ENCODE measurements at places on chromosomes 12 and 14.

DNA sequence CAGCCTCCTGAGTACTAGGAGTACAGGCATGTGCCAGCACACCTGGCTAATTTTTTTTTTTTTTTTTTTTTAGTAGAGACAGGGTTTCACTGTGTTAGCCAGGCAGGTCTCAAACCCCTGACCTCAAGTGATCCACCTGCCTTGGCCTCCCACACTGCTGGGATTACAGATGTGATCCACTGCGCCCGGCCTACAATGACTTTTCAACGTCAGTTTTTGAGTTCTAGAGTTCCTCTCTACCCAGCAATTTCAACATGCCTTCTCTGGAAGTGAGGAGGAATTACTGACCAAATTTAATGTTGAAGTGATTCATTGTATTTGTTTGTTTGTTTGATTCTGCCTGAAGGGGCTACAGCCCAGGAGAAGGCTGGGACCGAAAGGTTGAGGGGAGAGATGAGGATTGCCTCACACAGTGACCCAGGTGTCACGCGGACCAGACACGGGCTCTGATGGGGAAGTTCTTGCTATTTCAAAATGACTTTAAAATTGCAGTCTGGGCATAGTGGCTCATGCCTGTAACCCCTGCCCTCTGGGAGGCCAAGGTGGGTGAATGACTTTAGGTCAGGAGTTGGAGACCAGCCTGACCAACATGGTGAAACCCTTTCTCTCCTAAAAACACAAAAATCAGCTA is 8.6 kb upstream of the DENR start:
- no peak for DNase-seq

DNA sequence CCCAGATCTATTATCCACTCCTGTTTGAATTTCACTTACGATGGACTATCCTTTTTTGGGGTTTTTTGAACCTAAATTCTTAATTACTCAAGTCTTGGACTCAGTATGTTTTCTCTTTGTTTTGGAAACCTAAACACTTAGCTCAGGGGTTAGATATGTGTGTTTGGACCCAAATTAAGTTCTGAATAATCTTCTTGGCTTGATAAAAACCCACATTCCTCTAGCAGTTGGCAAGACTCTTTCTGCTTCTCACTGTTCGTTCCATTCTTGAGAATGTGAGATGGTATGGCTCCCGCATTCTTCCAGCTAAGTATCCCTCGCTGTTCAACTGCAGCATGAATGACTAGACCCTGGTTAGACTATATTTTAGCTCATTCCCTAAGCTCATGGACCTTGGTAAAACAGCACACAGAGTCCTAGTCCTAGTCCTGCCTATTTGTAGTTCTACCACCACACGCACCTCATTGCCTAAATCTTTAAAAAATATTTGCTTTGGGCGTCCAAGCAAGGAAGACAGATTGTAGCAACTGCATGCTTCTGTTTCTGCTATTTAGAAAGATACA is 860.0 kb downstream of the RPS29 start:
- DNase-seq, result no peak

DNA sequence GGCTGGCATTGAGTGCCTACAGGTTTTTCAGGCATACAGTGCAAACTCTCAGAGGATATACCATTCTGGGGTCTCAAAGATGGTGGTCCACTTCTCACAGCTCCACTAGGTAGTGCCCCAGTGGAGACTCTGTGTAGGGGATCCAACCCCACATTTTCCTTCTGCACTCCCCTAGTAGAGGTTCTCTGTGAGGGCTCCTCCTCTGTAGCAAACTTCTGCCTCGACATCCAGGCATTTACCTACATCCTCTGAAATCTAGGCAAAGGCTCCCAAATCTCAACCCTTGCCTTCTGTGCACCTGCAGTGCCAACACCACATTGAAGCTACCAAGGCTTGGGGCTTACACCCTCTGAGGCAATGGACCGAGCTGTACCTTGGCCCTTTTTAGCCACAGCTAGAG is 179.2 kb downstream of the CCDC91 start:
- DNase-seq, result no peak

DNA sequence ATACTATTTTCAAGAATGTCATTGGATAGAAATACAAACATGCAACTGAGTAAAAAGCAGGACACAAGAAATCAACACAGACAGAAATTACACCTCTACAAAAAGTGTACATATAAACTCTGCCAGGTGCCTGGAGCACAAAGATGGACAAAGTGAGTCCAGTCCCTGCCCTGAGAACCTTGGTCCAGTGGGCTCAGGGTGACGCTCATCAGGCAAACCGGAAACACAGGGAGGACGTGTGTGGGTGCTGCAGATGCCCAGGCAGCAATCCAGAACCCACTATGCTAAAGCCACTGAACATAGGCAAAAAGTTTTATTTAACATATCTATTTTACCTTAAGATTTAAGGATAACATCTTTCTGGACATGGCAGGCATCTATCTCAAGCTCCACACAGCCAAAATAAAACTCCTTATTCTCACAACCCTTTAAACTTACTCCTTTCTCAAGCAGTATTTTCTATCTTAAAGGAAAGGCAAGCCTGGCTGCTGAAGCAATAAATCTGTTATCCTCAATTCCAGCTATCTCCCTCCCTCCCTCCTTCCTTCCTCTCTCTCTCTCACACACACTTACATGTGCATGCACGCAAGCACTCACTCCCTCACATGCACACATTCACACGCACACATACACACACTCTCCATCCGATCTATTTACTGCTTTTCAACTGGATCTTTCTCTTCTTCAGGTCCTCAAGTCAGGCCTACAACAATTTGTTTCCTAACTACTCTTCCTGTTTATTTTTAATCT is 10.2 kb downstream of the PPP1R13B start:
- DNase-seq, result no peak

DNA sequence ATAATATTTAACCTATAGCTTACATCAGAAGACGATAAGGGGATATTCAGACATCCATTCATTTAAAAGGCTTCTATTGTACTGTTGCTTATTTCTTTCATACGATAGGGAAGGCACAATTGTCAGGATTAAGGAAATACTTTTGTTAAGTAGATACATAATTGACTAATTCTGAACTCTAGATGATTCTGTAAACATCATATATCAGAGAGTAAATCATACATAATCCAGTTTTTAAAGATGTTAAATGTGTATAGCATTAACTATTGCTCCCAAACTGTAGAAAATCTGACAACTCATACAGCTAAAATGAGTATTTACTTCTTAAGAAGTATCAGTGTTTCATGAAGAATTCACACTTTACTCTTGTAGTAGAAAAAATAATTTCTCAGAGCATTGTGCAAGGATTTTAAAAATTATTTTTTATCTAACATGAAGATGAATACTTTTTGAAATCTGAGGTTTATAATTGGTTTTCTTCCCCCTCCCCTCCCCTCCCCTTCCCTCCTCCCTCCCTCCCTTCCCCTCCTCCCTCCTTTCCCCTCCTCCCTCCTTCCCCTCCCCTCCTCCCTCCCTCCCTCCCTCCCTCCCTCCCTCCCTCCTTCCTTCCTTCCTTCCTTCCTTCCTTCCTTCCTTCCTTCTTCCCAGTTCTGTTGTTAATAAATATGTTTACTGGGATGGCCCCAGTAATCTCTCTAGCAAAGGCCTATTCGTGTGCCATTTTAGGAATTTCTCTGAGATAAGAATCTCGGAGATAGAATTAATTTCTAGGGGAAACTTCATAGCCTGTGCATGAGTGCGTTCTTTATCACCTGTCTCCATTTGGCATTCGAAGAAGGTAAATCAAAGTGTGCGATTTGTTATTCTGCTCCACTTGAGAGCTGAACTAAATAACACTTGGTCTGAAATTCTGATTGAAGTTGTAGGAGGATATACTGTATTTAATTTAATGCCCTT is 2.3 kb downstream of the NPAS3 start:
- DNase-seq, result no peak

DNA sequence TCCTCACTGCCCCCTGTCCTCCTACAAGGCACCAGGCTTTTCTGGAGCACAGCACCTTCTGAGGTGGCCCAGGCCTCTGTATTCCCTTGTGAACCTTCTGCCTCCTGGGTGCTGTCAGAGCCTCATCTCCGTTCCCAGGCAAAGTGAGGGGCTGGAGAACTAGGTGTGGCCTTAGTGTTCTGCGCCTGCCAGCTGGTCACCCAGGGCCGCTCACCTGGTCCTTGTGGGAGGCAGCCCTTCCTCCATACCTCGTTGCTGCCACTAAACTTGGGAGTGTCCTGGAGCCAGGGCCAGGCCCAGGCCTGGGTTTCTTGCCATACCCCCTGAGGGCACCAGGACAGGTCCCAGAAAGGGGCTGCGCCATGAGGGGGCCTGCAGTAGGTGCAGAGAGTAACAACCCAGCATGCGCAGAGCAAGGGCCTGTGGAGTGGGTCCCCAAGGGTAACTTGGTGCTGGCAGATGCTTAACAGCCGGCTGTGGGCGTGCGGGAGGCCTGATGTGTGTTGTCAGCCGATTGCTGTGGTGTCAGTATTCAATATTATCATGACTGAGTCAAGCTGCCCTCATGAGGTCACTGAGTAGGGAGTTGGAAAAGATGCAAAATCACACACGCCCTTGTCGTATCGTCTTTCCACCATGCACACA is 17.1 kb downstream of the OTUB2 start:
- no peak for DNase-seq

DNA sequence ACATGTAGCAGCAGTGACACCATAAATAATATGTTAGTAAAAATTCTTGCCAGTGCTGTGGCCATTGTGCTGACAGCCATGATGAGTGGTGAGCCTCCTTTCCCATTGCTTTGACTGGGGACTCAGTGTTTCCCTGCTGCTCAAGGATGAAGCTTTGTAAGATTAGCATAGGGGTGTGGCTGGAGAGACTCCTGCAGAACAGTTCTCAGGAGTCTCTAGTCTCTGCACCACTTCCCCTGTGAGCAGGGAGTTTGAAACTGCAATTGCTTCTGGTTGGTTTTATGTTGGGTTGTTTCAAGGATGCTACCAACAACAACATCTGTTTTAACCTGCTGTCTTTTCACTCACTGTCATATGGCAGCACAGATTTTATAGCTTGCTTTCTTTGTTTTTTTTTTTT is 41.4 kb downstream of the ZC3H14 start:
- DNase-seq, result no peak

- DNase-seq, result peak; percentile 64
Measured at GRCh38 chr12:4114986-4115385, 158.6 kb upstream of the CCND2 start.

DNA sequence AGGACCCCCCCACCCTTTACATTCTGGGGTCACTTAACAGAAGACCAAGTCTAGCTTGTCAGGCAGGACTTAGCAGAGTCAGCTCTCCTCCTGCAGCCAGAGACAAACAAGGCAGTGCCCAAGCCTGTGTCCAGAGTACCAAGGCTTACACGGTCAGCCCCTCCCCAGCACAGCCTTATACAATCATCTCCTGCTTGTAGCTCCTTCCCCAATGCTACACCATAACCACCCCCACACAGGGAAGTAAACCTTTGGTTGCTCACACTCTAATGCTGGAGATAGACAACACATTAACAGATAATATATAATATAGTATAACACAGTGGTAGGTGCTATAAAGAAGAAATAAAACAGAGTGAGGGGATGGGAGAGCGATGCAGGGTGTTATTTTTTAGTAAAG is 175.4 kb upstream of the PWP1 start:
- DNase-seq, result no peak

DNA sequence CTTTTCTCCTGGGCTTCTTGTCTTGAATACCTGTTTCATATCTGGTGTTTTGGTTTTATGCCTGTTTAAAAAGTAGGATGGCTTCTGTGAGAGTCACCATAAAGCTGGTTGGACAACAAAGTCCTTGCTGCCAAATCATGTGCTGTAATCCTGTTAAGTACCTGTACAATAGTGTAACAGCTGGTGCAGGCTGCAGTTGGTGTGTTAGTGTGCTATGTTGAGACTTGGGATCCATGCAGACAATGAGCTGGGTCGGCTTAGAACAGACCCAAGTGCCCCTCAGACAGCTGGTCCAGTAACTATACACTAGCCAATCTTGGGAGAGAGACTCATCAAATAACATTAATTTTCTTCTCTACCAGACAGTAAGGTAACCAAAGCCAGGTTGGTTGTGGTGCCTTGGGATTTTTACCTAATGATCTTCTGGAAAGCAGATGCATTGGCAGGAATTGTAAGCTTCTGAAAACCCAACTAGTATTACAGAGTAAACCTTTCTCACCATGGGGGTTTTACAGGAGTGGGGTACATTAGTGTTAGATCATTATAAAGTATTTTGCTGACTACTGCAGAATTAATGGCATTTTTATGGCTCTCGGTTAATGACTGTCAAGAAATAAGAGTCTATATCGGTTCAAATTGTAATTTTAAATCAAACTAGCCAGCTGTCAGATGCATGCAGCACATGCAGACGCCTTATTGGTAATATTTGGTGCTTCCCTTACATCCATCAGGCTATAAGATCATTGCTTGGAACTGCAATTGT is 231.2 kb downstream of the PDZRN4 start:
- no peak for DNase-seq

DNA sequence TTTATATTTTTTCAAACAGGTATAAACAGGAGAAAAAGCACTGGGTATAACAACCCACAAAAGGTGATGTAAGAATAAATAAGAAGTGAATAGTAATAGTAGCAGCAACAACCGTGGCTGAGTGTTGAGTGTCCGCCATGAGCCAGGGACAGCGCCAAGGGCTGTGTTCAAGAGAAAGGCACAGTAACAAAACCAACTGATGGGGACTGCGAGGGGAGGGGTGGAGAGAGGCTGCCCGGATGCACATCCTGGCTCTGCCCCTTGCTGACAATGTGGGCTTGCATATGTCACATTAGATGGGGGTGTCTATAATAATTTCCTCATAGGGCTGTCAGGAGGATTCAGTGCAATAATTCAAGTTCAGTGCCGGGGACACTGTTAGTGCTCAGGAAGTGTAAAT is 912.4 kb downstream of the VRK1 start:
- DNase-seq, result peak; percentile 61

DNA sequence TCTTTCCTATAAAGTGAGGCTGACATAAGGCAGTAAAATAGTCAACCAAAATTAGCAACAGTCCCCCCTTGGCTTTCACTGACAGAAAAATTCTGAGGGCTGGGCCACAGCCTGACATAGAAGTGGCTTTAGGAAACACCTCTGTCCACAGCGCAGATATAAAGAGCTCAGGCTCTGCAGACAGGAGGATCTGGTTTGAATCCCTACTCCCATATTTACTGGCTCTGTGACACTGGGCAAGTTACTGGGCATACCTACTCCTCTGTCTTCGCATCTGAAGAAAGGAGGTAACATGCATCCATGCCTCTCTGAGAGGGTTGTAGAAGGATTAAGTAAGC is 95.3 kb downstream of the STXBP6 start:
- no peak for DNase-seq

- DNase-seq, result peak; percentile 73
Measured at GRCh38 chr14:105944632-105945610, 418.5 kb downstream of the TMEM121 start.

DNA sequence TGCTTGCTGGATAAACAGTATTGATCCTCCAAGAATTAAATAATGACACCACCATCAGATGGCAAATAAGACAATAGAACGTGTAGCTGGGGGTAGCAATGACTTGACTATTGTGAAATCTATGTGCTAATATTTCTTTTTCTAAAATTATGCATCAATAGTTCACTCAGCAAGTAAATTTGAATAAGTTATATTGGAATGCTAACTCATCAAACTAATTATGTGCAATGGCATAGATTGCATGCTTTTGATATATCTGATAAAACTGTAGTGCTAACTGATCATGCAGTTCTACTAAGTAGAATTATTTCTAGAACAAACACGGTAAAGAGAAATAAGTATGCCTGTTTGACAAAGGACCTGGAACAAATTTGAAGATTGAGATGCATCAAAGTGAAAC is 474.4 kb downstream of the NOVA1 start:
- DNase-seq, result no peak

- DNase-seq, result no peak
Measured at GRCh38 chr14:64960762-64961276, 11.3 kb downstream of the RAB15 start.
